Aorta (tissue), 5 donors: ENCODE measurements at places on chromosomes 7 and 10.

DNA sequence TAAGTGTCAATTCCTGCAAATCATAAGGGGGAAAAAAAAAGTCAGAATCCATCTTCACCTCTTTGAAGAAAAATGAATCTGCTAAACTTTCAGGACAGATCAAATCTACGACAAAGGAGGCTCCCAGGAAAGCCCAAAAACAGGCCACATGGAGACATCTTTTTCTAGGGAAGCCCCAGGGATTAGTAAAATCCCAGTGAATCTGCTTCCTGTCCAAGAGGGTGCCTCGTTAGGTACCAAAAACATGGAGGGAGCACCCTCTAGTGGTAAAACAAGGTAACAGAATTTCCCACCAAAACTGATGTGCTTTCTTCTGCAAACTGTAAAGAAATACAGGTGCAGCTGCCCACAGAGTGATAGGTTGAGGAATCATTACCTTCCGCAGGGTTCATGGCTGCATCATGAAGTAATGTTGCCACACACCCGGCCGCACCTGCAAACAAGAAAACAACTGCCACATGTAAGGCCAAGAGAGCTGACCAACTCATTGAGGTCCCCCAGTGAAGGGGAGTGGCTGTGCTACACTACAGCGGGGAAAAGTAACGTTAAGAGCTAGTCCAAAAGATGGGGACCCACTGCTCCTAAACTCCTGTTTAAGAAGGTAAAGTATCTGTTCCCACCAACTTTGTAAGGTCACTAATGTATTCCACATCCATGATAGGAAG, 7.9 kb downstream of the SLC25A28 start:
- no peak for DNase-seq

DNA sequence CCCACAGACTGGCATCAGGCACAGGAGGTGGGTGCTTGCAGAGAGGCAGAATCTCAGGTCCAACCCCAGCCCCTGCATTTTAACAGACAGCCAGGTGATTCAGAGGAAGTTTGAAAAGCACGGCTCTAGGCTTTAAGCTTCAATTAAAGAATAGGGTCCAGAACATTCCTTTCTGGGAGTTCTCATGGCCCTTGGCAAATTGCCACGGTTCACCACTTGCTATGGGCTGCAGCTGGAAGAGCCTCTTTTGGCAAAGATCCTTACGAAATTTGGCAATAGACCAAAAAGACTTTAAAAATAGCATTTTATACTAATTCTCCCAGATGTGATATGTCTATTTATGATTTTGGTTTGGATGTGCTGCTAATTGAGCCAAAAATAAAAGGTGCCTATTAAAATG, 148.1 kb downstream of the ITGA8 start:
- peak; percentile 71 for DNase-seq

GRCh38 chr7:55127135-55127551, 108.3 kb downstream of the EGFR start:
- DNase-seq = no peak

DNA sequence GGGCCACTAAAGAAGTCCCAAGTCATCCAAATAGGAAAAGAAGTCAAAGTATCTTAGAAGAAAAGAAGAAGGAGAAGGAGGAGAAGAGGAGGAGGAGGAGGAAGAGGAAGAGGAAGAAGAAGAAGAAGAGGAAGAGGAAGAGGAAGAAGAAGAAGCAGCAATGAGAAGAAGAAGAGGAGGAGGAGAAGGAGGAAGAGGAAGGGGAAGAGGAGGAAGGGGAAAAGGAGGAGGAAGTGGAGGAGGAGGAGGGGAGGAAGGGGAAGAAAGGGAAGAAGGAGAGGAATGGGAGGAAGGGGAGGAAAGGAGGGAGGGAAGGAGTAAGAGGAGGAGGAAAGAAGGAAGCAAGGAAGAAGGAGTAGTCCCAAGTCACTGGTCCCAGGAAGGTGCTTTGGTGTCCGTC, 21.7 kb upstream of the RADIL start:
- no peak for DNase-seq

- DNase-seq = peak; percentile 58
Measured at GRCh38 chr7:157855452-157856213, 518.8 kb downstream of the DNAJB6 start.
